ENCODE measurements at places on chromosomes 1 and 21.
A peak's percentile ranks its signal among the peaks of the same experiment; 100 is the strongest.

DNA sequence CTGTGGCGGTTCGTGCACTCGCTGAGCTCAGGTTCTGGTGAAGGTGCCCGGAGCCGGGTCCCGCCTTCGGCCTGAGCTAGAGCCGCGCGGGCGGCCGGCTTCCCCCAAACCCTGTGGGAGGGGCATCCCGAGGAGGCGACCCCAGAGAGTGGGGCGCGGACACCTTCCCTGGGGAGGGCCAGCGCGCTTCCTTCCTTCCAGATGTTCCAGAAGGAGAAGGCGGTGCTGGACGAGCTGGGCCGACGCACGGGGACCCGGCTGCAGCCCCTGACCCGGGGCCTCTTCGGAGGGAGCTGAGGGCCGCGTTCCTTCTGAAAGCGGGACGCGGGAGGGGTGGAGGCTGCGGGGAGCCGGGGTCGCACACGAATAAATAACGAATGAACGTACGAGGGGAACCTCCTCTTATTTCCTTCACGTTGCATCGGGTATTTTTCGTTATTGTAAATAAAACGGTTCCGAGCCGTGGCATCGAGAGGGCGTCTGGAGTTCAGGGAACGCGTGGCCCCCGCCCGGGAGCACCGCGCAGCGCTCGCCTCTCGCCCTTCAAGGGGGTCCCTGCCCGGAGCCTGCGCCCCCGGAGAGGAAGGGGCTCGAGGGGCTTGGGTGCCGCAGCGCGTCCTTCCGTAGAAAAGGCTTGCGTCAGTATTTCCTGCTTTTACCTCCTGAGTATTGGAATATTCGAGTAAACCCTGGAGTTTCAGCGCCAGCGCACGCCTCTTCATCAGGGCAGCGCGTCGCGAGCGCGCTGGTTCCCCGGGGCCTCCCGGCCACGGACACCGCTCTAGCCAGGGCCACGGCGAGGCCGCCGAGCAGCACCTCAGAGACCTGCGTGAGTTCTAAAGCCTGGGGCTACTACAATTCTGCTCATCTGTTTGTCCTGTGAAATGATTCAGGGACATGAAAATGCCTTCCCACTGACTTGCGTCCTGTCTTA is 11.5 kb downstream of the YBEY start:
- peak; percentile 35 for DNase-seq

GRCh38 chr1:64093941-64094340 is 109.5 kb upstream of the UBE2U start:
- DNase-seq, result no peak

- DNase-seq, result peak; percentile 81
These were observed at the start of gene CELSR2 for GRCh38 chr1:109248797-109249629. Gene CELSR2 (plus strand): TSS chr1:109249539. CDS start chr1:109250080, 541 bp downstream.

GRCh38 chr1:119714583-119714982 is 2.8 kb downstream of the PHGDH start:
- no peak for DNase-seq

GRCh38 chr1:203517426-203518110 is 23.6 kb downstream of the OPTC start:
- DNase-seq, result peak; percentile 54

- DNase-seq, result no peak
These were observed at the start of gene CHI3L2 for GRCh38 chr1:111227434-111227833. Gene CHI3L2 (plus strand): TSS chr1:111227713. CDS start chr1:111227730, 17 bp downstream.

DNA sequence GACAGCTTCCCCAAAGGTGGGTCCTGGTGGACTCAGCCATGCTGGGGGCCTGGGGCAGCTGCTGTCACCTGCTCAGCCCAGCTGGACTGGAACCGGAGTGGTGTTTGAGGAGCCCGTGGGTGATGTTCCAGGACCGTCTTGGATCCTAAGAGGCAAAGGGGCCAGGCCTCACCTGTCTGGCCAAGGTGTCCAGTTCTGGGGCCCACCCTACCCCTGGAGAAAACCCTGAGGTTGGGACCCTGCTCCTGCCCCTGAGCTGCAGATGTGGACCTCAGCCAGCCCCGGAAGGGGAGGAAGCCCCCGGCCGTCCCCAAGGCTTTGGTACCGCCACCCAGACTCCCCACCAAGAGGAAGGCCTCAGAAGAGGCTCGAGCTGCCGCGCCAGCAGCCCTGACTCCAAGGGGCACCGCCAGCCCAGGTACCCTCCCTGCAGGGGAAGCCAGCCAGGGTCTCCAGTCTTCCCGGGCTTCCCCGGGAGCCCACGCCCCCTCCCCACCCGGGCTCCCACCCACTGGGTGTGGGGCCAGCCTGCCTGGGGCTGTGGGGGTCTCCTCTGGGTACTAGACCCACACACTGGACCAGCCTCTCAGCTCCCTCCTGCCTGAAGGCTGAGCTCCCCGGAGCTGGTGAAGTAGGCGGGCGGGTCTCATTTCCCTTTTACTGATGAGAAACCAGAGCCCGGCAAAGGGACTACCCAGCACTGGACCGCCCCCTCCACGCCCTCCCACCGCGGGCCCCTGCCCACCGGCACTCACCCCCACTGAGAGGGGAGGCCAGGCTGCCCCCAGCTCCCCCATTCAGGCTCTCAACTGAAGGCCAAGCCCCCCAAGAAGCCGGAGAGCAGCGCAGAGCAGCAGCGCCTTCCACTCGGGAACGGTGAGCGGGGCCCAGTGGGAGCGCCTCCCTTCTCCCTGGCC is 1.3 kb downstream of the AIRE start:
- DNase-seq, result no peak

DNA sequence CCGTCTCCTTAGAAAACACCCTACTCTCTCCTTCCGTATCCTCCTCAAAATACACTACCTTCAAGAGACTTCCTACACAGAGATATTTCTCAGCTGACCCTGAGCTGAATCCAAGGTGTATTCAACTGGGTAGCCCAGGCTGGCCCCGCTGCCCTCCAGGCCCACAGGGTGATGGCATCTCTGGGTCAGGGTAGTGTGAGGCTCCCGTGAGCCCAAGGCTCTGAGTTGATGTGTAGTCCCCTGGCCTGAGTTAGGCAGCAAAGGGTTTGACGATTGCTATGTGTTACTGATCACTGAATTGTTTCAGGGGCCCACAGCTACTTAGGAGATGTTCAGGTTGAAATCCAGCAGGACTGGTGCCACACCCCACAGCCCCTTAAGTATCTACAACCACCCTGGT is 6.7 kb downstream of the INAVA start:
- DNase-seq, result no peak

DNA sequence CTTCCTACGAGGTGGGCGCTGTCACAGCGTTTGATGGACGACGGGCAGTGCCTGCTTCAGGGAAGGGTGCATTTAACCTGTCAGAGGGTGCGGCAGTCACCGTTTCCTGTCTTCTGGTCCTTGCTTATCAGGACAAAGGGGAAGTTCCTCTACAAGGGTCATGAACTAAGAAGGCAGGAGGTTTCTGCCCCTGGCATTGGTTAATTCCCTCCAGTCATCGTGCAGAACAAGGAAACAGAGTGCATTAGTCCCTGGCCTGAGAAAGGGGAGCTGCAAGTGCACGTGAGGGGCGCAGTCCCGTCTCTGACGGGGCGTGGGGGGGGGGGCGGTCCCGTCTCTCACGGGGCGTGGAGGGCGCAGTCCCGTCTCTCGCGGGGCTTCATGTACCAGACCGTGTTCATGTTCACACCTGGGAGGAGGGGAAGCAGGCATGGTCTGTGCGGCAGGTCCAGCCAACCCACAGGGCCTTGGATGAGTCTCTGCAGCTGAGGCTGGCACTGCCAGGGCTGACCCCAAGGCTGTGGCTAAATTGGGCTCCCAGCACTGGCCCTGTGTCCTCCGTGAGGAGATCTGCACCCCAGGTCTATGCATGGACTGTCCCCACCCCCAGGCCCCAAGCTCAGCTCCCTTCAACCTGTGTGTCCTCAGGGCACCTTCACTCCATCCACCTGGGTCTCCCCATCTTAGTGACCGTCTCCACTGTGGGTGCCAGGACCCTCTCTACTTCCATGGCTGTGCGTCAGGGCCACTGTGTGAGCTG is 89.2 kb upstream of the COL6A1 start:
- no peak for DNase-seq

- DNase-seq, result no peak
These were observed 189.0 kb upstream of the RGS18 start for GRCh38 chr1:191969290-191969689.

DNA sequence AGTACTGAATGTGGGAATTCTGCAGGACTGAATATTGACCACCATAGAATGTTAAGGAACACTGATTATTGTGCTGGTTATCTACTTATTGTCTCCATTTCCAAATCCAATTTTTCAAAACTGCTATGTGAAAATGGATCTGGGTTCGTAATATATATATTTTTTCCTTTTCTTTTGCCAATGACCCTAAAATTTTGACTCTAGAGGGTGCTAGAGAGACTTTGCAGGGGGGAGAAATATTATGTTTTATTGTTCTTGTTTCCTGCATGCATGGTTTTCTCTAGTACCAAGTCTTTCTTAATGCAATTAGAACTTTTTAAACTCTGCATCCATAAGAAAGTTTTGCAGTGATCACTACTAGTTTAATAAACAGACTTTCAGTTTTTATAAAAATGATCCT is 1256.9 kb downstream of the BRINP3 start:
- no peak for DNase-seq

GRCh38 chr21:38883142-38883541 is 77.4 kb downstream of the ETS2 start:
- DNase-seq, result no peak

GRCh38 chr1:221025956-221026355 is 146.7 kb downstream of the HLX start:
- peak; percentile 8 for DNase-seq

GRCh38 chr21:45226540-45227326 is 61.0 kb downstream of the POFUT2 start:
- no peak for DNase-seq

DNA sequence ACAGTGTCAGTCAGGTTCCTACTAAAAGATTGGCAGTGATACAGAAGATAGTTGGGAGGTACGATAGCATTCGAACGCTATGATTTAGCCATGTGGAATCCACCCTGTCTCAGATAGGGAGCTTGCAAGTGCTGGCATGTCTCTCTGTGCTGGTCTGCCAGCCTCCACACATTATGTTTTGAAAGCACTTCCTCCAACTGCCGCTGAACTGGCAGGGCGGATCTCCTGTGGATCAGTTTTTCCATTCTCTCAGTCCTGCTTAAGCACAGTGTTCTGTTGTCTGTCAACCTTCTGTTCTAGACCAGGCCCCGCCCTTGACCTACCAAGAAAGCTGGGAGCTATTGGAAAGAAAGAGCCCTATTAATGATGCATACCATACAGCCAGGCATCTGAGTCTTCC is 65.5 kb upstream of the PALMD start:
- no peak for DNase-seq

GRCh38 chr1:82593561-82593960 is 792.8 kb downstream of the ADGRL2 start:
- DNase-seq, result no peak

- DNase-seq, result no peak
These were observed 8.9 kb upstream of the C4BPB start for GRCh38 chr1:207079706-207080241.

- peak; percentile 42 for DNase-seq
These were observed 866 bp upstream of the WNT2B start for GRCh38 chr1:112507921-112508277.

DNA sequence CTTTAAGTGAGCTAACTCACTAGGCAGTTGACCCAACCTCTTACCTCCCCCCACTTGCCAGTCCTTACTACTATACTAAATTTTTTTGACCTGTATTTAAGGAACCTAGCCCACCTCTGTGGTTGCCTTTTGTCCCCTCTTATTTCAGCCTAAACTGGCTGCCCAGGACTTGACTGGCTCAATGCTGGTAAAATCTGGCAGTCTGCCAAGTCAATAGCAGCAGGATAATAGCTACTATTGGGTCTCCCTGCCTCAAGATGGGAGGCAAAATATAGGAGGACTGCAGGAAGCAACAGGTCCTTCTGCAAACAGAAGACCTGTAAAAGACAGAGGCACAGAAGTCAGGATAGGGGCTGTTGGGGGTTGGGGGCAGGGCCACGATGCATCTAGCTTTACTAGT is 144.2 kb upstream of the POGK start:
- no peak for DNase-seq

DNA sequence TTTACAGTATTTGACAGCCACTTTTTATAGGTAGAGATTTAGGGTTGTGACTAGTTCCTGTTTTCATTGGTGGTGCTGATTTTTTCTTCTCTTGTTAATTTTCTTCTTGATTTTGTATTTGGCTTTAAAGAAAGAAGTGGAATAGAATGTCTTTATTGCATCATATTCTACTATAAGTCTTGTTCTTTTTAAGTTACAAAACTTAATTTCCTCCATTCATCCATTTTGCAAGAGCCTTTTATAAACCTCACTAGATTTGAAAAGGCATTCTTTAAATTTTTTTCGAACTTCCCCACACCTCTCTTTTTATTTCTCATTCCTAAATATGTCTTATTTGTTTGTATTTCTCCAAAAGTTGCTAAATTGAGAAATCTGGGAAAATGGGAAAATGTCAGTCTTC is 1368.6 kb upstream of the ADGRL4 start:
- no peak for DNase-seq

DNA sequence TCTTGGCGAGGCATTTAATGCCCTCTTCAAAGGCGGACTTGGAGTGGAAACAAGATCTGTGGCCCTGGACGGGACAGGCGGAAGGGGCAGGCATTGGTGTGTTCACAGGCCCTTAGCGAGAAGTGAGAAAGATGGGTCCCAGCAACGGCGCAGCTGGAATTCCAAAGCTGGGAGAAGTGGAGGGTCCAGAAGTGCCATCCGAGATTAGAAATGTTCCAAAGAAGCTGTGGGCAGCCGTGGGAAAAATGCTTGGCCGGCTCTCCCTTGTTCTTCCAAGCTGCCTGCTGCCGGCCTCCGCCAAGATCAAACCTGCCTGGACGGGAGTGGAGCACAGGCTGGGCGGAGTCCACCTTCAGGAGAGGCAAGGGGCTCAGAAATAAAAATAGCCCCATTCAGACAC is 69.4 kb upstream of the ACTRT2 start:
- DNase-seq, result no peak

GRCh38 chr1:177615251-177615650 is 354.6 kb downstream of the SEC16B start:
- no peak for DNase-seq

- DNase-seq, result no peak
These were observed 74.2 kb upstream of the QSOX1 start for GRCh38 chr1:180080439-180080838.

GRCh38 chr1:62299426-62300200 is 19.6 kb downstream of the KANK4 start:
- DNase-seq, result peak; percentile 25

DNA sequence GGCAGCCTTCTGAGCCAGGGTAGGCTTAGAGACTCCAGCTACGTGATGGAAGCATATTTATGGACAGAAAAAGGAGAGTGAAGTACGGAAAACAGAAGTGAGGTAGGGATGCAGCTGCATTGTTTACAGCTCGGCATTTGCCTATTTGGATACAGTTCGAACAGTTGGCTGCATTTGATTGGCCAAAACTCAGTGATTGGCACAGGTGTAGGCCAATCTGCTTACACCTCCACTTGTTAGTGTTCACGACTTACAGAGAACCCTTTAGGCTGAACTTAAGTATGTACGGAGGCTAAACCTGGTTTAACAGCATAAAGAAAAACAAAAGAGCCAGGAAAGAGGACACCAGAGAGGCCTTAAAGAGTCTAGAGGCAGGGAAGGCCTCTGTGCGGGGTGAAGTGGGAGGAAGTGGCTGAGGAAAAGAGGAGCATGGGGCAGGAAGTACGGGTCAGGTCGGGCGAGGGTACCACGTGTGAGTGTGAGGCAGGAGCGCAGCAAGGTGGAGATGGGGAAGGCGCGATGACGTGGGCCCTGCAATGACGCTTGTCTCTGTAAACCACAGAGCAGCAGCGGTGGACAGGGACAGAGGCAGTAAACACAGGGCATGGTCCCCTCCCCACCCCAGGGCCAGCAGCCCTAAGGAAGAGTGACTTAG is 32.0 kb downstream of the RSPH1 start:
- DNase-seq, result peak; percentile 70

Data from Daoy (cell line).